ENCODE measurements at places on chromosomes 5 and 9. TPM values are rescaled to one million over a fixed set of nuclear protein-coding genes. Genes with fewer than 3 reads are reported as not detected.

The EXD3 gene
- 15.1 TPM for total RNA-seq

The FBXO10 gene
- total RNA-seq, result 25.6 TPM

The PCDHB9 gene
- 5.5 TPM for total RNA-seq

The ROR2 gene
- 12.4 TPM for total RNA-seq

The SHOC1 gene
- total RNA-seq, result not detected

The TMEM203 gene
- total RNA-seq, result 49.7 TPM

The SRP19 gene
- 53.8 TPM for total RNA-seq

The GDA gene
- 12.3 TPM for total RNA-seq

The POU5F2 gene
- 0.68 TPM for total RNA-seq

GRCh38 chr9:92265154-92265553 lies 28.3 kb downstream of the IARS1 start:
- DNase-seq, result no peak

DNA sequence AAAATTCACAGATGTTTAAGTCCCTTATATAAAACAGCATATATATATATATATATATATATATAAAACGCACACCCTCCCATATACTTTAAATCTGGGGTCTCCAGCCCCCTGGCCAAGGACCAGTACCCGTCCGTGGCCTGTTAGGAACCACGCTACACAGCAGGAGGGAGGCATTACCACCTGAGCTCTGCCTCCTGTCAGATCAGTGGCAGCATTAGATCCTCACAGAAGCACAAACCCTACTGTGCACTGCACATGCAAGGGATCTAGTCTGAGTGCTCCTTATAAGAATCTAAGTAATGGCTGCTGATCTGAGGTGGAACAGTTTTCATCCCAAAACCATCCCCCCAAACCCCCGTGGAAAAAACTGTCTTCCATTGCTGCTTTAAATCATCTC lies 9.0 kb downstream of the PSIP1 start:
- DNase-seq, result no peak

GRCh38 chr5:59275510-59276324 lies 617.8 kb downstream of the PDE4D start:
- peak; percentile 29 for DNase-seq

DNA sequence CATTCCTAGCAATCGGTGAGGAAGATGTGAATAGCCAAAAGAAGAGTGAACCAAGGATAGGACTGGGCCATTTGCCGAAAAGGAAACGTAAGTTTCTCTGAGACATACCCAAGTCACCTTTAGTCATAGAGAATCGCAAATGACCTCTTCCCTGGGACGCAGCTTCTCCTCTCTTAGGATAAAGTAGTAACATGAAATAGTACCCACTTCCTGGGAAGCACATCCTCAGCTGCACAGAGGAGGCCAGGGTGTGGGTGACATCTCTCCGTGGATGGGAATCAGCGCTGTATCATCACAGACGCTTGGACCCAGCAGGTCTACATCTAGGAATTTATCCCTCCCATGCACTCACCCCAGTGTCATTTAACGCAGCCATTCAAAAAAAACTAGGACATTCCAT lies 120.9 kb upstream of the PHYKPL start:
- no peak for DNase-seq

- no peak for DNase-seq
These were observed 40.3 kb downstream of the HEXB start for GRCh38 chr5:74725331-74725730.

- no peak for DNase-seq
These were observed 132.7 kb downstream of the SLC12A2 start for GRCh38 chr5:128216285-128216684.

GRCh38 chr5:160926428-160926827 lies 74.4 kb upstream of the ATP10B start:
- DNase-seq, result no peak

- DNase-seq, result no peak
These were observed 30.4 kb upstream of the TCF7 start for GRCh38 chr5:134084022-134084565.

- no peak for DNase-seq
These were observed 374.8 kb downstream of the NR2F1-AS1 start for GRCh38 chr5:93206203-93206602.

DNA sequence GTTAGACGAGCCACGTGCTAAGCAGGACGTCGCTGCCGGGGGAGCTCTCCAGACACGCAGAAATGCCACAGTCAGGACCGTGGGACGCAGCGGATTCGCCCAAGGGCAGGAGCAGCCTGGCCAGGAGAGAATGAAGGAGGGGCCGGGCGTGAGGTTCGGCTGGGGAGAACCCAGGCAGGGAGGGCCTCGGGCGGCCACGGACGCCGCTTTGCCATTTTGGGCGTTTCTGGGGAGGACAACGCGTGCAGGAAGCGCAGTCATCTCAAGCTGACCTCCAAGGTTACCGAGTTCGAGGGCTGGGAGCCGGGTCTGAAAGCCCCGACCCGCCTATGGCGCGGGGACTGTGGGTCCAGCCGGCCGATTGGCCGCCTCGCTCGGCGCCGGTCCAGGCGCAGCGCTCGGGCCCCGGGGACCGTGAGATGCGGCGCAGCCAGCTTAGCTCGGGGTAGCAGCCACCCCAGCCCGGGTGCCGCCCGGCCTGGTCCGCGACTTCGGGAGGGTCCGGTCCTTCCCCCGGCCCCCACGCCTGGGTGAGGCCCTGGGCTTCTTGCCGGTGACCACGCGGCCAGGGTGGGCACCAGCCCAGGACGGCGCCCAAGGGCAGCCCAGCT lies 760 bp upstream of the MAN1B1 start:
- no peak for DNase-seq

GRCh38 chr5:173745123-173745522 lies 128.7 kb upstream of the BOD1 start:
- no peak for DNase-seq

- no peak for DNase-seq
These were observed 614.2 kb upstream of the CLINT1 start for GRCh38 chr5:158473016-158473635.

- no peak for DNase-seq
These were observed 11.6 kb downstream of the NAIP start for GRCh38 chr5:71013575-71013974.

- no peak for DNase-seq
These were observed 74.1 kb downstream of the ANKRD33B start for GRCh38 chr5:10637944-10638343.

GRCh38 chr5:62643556-62644451 lies 65.2 kb downstream of the LRRC70 start:
- DNase-seq, result no peak

DNA sequence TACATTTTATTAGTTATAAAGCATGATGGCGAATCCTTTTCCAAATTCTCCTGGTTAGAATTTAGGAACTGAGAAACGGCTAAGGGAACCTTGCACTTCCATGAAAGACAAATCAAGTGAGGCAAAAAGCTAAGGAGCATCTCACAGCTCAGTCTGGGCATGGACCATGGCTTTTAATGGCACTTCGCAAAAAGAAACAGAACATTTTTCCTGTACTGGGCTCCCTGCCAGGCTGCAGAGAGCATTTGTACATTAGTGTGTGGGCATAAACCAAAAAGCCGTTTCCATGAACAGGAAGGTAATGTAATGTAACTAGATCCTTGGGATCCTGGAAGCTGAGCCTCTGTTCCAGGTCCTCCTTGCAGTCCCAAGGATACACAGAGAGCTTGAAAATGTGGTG lies 354.2 kb downstream of the MRPS30 start:
- DNase-seq, result no peak

DNA sequence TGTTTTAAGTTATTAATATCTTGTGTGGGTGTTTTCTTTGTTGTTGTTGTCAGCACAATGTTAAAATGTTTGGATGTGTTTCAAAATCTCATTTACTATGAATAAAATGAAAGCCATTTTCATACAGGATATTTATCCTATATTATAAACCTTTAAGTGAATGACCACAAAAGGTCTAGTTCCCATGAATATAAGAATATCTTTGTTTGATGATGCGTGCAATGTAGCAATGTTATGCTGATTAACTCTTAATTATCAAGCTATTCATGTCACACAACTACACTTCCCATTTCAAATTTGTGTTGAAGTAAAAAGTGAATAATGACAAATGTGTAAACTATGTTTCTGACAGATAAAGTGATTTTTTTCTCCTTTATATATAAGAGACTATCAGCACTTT lies 59.8 kb downstream of the MEF2C start:
- DNase-seq, result no peak

- no peak for DNase-seq
These were observed 392.9 kb downstream of the RASEF start for GRCh38 chr9:82670000-82670399.

DNA sequence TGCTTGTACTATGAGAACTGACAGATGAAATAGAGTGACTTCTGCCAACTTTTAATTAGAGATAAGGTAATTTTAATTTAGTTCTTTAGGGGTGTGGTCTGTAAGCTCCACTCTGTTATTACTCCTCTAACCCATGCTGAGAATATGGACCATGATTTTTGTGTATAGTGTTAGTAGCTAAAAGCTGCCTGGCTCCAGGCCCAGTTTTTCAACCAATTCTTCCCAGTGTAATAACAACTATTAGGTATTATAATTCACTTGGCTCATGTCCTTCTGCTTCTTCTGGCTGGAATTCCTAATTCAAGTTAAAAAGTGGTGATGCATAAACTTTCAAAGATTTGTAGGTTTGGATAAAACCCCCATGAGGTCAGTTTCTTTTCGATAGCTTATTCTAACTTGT lies 216.3 kb downstream of the ISL1 start:
- no peak for DNase-seq

- no peak for DNase-seq
These were observed 96.4 kb upstream of the IL12B start for GRCh38 chr5:159426694-159427093.

- no peak for DNase-seq
These were observed 979.1 kb upstream of the CTNND2 start for GRCh38 chr5:12883395-12883794.

GRCh38 chr5:11104210-11104609 lies 343.2 kb upstream of the DAP start:
- no peak for DNase-seq

DNA sequence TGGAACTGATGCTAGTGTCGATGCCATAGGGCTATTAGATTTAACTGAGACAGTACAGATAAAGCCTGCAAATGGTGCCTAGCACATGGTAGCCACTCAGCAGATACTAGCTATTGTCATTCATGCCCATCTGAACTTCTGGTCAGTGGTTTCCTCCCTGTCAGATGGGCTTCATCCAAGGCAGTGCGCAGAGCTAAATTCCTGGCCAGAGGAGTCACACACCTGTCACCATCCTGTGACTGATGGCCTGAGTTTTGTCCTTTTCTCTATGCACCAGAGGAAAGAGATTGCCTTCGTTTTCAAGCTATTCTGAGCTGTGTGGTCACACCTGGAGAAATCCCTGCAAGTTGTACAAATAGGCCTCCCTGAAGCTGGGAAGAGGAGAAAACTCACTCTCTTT lies 34.7 kb downstream of the MSX2 start:
- no peak for DNase-seq

DNA sequence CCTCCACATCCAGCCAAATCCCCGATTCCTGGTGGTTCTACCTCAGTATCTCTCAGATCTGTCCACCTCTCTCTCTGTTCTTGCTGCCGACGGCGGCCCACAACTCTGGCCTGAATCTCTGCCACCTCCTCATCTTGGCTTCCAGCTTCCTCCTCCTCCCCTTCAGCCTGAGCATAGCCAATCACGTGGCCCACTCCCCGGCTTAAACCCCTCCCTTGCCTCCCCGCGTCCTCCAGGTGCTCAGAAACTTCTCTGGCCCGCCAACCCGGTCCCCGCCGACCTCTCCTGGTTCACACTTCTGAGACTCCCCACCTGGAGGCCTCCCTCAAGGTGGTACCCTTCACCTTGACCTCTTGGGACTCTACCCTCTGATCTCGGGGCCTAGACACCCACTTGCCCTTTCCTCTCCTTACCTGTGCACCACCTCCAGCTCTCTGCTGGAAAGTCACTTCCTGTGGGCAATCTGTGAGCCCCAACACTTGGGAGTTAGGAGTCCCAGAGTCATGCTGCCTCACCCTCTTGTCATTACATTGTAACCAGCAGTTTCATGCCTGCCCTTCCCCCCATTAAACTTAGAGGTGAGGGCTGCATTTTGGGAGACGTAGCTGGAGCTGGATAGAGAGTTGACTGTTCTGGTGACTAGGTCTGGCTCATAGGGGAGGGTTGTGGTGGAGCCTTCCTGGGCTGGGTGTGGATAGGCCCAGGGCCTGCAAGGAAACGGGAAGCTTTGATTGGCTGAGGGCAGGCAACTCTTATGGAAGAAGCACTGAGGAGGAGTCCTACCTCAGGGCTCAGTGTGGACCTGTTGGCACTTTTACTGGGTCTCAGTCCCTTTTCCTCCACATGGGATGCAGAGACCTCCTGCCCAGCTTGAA lies 4.5 kb upstream of the SET start:
- no peak for DNase-seq

DNA sequence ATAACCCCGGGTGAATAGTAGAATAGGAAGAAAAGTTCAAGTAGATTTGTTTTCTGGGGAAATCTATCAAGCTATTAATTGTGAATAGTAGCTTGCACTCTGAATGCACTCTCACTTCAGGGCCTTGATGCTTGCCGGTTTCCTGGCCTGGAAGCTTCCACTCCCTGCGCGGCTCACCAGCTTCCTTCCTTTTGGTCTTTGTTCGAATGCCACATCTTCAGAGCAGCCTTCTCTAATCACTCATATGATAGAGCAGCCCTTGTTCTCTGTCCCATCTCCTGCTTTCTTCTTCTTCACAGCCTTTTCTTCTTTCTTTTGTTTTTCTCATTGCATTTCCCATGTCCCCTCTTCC lies 146.7 kb downstream of the MAST4 start:
- DNase-seq, result no peak

GRCh38 chr9:131661568-131662288 lies 78.1 kb downstream of the RAPGEF1 start:
- DNase-seq, result no peak
